ENCODE measurements at places on chromosomes 16 and 17.

DNA sequence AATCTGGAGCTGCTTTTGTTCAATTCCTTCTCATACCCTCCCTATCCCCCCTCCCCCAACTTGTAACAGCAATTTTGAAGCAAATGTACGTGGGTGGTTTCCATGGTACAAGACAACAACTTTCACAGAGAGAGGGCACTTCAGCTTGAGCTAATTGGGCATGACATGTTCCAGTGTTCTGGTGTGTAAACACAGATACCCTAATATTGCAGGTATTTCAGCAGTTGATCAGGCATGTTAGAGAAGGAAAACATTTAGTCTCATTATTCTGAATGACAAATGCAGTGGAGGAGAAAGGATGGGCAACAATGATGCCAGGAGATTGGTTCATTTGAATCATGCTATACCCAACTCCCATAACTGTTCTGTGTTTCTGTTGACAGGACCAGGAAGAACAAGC lies 137.5 kb downstream of the TRIM37 start:
- no peak for DNase-seq

- DNase-seq = no peak
Measured at GRCh38 chr17:15516150-15516549, 47.1 kb downstream of the TVP23C start.

DNA sequence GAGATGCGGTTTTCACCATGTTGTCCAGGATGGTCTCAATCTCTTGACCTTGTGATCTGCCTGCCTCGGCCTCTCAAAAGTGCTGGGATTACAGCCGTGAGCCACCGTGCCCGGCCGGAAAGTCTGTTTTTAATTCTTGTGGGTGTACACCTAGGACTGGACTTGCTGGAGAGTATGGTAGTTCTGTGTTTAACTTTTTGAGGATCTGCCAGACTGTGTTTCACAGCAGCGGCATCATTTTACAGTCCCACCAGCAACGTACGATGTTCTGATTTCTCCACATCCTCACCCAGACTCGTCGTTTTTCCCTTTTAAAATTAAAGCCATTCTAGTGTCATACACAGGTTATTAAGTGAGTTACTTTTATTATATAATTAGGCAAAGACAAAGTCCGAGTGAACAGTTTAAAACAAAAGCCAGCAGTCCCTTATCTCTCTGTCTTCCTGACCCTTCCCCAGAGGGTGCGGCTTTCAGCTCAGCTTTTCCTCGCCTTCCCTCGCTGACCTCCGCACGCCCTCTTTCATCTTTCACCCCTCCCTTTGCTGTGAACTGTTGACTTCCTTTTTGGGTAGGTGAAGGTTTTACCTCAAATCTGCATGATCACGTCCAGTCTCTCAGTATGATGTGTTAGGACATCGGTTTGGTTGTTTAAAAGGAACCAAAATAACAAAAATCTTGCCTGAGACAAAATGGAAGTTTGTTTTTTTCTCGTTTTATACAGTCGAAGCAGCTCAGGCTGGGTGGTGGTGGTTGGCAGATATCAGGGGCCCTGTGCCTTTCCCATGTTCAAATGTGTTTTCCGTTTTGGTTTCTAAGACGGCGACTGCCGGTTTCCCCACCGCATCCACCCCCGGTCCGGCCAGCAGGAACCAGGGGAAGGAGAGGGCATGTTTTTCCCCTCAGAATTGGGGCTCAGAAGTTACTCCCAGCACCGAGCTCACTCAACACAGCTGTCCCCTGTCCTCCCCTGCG lies 18.0 kb downstream of the FAM234A start:
- DNase-seq = no peak

- DNase-seq = no peak
Measured at GRCh38 chr17:50875074-50875473, 8.9 kb upstream of the TOB1 start.

- peak; percentile 88 for DNase-seq
Measured at GRCh38 chr17:77400445-77400870, 259.7 kb downstream of the SEC14L1 start.

- no peak for DNase-seq
Measured at GRCh38 chr16:68362262-68362913, 51.6 kb downstream of the PRMT7 start.

GRCh38 chr17:48113201-48113676 lies 5.7 kb downstream of the SNX11 start:
- DNase-seq = peak; percentile 33

DNA sequence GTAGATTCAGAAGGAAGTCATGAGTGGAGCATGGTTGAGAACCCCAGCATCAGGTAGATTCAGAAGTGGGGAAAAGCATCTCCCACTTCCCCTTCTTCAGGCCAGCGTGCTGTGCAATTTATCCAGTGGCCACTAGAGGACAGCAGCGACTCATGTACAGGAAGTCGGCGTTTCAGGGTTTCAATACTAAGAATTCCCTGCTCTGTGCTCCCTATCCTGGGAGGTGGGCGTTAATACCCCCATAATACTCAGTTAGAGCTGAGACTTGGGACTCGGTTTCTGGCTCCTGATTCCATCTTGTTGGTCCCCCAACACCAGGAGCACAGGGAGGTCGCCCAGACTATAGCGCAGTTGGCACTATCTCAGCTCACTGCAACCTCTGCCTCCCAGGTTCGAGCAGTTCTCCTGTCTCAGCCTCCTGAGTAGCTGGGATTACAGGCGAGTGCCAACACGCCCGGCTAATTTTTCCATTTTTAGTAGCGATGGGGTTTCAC lies 75.3 kb upstream of the AMZ2 start:
- peak; percentile 72 for DNase-seq

GRCh38 chr16:13110124-13110796 lies 208.9 kb downstream of the SHISA9 start:
- no peak for DNase-seq

- no peak for DNase-seq
Measured at GRCh38 chr16:12398029-12398682, 405.5 kb downstream of the CPPED1 start.

GRCh38 chr16:25135254-25135878 lies 23.8 kb downstream of the LCMT1 start:
- DNase-seq = no peak

DNA sequence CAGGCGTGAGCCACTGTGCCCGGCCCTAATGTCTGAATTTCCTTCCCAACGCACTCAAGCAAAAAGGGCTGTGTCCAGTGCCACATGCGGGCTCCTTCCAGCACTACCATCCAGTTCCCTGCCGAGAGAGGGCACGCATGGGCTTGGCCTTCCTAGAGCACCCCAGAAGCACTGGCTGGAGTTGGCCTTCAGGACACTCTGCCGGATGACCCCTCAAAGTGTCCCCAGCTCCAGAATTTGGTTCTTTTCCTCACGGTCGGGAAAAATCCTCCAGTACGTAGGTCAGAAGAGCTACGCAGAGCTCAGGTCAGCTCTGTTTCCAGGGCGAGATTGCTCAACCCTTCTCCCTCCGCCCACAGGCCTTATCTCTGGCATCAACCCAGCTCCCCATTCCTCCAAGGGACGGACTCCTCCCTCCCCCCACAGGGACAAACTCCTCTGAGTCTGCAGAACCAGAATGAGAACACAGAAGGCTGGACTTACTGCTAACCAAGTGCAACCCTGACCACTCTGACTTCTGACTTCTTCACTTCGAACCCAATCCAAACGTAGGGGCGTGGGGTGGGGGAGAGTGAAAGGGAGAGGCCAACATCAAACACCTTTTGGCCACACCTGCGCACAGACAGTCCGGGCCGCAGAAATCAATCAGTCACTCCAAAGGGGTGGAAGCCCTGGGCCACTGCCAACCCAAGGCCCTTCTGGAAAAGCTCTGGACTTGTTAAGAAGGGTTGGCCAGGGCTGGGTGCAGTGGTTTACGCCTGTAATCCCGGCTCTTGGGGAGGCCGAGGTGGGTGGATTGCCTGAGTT lies 3.6 kb downstream of the CDC42EP4 start:
- no peak for DNase-seq

DNA sequence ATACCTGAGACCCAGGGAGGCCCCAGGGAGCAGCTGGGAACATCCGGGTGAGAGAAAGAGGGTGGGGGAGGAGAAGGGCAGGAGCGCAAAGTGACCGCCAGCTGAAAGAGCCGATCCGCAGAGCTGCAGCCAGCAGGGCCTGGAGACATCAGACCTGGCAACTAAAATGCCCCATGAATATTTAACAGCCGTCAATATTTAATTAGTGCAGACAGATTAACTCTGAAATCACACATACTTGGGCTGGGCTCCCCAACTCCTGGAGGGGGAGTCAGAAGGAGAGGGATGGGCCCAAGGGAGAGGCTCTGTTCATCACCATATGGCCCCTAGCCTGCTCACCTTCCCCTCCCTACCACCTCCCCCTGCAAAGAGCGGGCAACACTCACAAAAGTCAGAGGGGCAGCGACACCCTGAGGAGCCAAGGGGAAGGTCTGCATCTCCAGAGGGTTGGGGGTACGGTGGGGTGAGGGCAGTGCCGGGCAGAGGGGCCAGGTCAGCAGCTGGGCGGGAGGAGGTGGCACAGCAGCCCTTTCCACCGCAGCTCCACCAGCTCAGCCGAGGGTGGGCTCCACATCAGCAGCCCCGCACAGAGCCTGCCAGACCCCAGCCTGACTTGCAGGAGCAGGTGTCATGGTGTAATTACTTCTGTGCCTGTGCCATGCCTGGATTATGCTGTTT lies 61.9 kb upstream of the CCL1 start:
- DNase-seq = no peak

DNA sequence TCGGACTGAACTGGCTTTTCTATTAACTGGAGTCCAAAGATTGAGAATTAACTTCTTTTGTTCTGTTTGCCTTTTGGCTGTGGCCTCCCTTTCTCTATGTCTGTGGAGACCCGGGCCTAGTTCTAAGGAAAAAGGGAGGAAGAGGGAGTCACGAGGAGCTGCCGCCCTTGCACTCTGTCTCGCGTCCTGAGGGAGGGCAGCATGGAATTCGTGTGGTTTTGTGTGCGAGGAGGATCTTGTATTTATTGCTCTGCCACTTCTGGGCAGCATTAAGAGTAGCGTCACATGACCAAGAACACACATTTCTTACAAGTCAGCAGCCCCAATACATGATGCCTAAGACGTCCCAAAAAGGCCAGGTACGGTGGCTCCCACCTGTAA lies 23.6 kb downstream of the METTL22 start:
- no peak for DNase-seq

DNA sequence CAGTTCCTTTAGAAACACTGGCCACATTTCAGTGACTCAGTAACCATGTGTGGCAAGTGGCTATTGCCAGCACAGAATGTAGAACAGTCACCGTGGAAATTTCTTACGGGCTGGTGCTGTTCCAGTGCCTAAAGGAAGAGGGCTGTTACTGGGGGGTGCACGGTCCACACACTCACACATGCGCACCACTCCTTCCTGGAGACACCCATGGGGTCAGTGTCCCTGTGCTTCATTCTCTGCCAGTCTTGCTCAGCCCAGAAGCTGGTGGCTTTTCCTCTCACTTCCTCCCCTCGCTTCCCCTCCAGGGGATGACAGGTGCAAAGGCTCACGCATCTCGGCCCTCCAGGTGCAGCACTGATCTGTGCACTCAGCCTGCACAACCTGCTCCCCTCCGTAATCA lies 115.6 kb downstream of the CCDC182 start:
- DNase-seq = no peak

DNA sequence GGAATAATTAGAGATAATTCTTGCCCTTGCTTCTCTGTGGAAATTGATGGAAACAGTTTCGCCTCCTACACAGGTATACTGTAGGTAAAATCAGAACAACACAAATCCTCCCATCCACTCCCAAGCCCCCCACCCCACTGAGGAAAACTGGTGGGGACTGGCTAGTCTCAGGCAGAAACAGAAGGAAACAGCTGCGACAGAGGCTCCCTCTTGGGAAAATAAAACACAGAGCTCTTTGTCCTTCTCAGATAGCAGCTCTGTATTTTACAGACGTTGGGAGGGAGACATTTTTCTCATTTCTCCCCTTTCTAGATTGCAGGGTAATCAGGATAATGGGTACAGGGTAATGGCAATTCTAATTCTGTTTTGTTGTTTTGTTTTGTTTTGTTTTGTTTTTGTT lies 1.1 kb downstream of the SLFN13 start:
- DNase-seq = no peak

- no peak for DNase-seq
Measured at GRCh38 chr16:51565184-51565583, 414.1 kb upstream of the SALL1 start.

DNA sequence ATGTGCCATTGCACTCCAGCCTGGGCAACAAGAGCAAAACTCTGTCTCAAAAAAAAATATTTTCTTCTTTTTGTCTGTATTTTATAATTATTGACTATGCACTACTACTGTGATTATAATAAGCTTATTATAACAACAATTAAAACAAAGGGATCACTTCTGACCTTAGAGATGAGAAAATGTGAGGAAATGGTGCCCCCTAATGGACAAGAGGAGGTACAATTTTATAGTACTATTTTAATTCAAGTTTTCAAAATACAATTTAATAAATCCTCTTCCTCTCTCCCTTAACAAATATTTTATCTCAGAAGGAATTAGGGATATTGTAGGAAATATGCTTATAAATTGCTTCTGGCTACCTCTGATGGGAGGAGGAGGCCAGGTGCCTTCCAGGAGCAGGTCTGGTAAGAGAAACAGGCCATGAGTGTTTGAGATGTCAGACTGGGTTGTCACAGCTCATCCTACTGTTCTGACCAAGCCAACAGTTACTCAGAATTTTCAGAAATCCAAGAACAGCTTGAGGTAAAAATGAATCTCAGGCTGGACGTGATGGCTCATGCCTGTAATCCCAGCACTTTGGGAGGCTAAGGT lies 14.0 kb downstream of the VPS53 start:
- DNase-seq = no peak

- no peak for DNase-seq
Measured at GRCh38 chr17:77392376-77393273, 251.9 kb downstream of the SEC14L1 start.

- DNase-seq = no peak
Measured at GRCh38 chr17:78325076-78325687, 34.7 kb downstream of the SOCS3 start.

GRCh38 chr16:57060323-57061083 lies 31.9 kb upstream of the CPNE2 start:
- no peak for DNase-seq

DNA sequence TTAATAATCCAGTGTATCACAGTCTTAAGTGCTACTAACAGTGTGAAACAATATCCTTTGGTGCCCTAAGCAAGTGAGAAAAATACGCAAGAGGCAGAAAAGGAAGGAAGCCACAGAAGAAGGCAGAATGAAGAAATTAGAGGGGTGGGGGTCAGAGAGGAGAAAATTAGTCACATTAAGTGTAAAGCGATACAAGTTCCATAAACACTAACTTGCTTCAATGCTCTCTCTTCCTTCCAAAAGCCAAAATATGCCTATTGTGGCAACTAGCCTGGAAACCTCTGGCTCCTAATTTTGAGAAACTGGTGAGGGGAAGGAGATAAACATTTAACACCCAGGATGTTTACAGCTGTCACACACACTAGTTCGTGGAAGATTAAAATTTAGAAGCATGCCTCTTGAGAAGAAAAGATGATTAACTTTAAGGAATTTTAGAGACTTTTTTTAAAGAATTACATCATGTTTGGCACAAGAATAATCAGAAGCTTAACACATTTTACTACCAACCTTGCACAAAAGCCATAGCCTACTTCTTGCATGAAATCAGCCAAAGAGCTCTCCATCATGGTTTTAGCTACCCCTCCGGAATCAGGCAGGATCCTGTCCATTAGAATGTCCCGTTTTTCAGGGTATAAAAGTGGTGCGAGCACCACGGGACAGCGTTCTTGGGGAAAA lies 44.7 kb downstream of the CNOT1 start:
- DNase-seq = no peak

Measured in activated naive CD4-positive, alpha-beta T cell treated with anti-CD3 and anti-CD28 coated beads, Interleukin-2, amount 50 U/mL, for 16 hours (primary cell).